Endothelial cell (in vitro differentiated cells): ENCODE measurements at places on chromosomes 2 and 18.

GRCh38 chr2:15705839-15706386, 114.2 kb downstream of the DDX1 start:
- DNase-seq = no peak

- no peak for DNase-seq
These were observed 13.4 kb upstream of the HOXD1 start for GRCh38 chr2:176174824-176175708.

GRCh38 chr2:239868556-239869181, 156.5 kb downstream of the NDUFA10 start:
- DNase-seq = no peak

- DNase-seq = no peak
These were observed 11.5 kb upstream of the SERPINB13 start for GRCh38 chr18:63575681-63576080.

GRCh38 chr18:78006774-78007260, 757.2 kb downstream of the GALR1 start:
- DNase-seq = no peak
